ENCODE measurements at places on chromosomes 11 and 22. TPM values are rescaled to one million over a fixed set of nuclear protein-coding genes. Genes with fewer than 3 reads are reported as not detected.

DNA sequence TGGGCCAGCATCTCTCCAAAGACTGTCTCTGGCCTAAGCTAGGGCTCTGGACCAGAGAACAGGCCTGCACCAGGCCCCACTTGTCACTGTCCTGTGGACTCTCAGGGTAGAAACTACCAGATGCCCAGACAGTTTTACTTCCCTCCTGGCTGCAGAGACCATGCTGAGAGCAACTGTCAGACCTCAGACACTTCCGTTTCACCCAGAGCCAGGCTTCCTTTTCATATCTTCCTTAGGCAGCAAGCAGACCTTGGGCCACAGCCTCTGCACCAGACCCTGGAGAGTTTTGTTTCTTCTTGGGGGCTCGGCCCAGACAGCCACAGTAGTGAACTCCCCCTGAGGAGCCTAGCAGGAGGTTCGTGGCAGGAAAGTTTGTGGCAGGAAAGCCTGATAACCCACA is 12.1 kb upstream of the FCHSD2 start:
- H3K27me3 ChIP-seq, result no peaks in the 10 kb centered on the region
- H3K36me3 ChIP-seq, result no peaks in the 10 kb centered on the region
- peaks cover 93% of the 10 kb centered on the region for H3K4me1 ChIP-seq
- DNase-seq, result peak; percentile 87

Gene MYOD1
- polyA plus RNA-seq, result not detected

GRCh38 chr11:35997902-35998520 is 54.1 kb downstream of the LDLRAD3 start:
- peaks cover 5% of the 10 kb centered on the region for H3K27me3 ChIP-seq
- H3K36me3 ChIP-seq, result no peaks in the 10 kb centered on the region
- no peak for DNase-seq
- H3K27ac ChIP-seq, result no peak overlapping the region
- no peaks in the 10 kb centered on the region for H3K4me1 ChIP-seq

GRCh38 chr11:66637557-66638176 is 836 bp upstream of the RBM4 start:
- no peaks in the 10 kb centered on the region for H3K27me3 ChIP-seq
- no peak for DNase-seq
- H3K4me3 ChIP-seq, result peak overlapping the region; percentile 98
- H3K36me3 ChIP-seq, result peaks cover 18% of the 10 kb centered on the region
- H3K4me1 ChIP-seq, result peaks cover 65% of the 10 kb centered on the region
- H3K27ac ChIP-seq, result peak overlapping the region; percentile 99

- no peak for DNase-seq
- no peak overlapping the region for H3K4me3 ChIP-seq
- H3K27ac ChIP-seq, result no peak overlapping the region
- H3K27me3 ChIP-seq, result no peaks in the 10 kb centered on the region
- no peaks in the 10 kb centered on the region for H3K4me1 ChIP-seq
- H3K36me3 ChIP-seq, result no peaks in the 10 kb centered on the region
Measured at GRCh38 chr11:131977231-131977630, 606.8 kb downstream of the NTM start.

Gene MUC5AC
- polyA plus RNA-seq, result not detected

Gene TSPAN18
- 0.27 TPM for polyA plus RNA-seq

- H3K27me3 ChIP-seq, result peaks cover 5% of the 10 kb centered on the region
- DNase-seq, result no peak
- H3K36me3 ChIP-seq, result no peaks in the 10 kb centered on the region
- no peak overlapping the region for H3K27ac ChIP-seq
- no peak overlapping the region for H3K4me3 ChIP-seq
Measured at GRCh38 chr11:112761911-112762706, 199.1 kb upstream of the NCAM1 start.

DNA sequence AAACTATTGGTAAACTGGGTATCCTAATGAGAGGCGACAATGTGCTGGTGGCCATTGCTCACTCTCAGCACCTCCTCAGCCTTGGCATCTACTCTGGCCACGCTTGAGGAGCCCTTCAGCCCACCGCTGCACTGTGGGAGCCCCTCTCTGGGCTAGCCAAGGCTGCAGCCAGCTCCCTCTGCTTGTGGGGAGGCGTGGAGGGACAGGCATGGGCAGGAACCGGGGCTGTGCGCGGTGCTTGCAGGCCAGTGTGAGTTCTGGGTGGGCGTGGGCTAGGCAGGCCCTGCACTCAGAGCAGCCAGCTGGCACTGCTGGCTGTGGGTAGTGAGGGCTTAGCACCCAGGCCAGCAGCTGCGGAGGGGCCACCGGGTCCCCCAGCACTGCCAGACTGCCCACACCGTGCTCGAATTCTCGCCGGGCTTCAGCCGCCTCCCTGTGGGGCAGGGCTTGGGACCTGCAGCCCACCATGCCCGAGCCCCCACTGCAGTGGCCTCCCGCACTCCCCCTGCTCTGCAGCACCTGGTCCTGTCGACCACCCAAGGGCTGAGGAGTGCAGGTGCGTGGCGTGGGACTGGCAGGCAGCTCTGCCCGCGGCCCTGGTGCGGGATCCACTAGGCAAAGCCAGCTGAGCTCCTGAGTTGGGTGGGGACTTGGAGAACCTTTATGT is 575.9 kb upstream of the ANO3 start:
- no peaks in the 10 kb centered on the region for H3K36me3 ChIP-seq
- H3K27me3 ChIP-seq, result no peaks in the 10 kb centered on the region
- H3K4me1 ChIP-seq, result no peaks in the 10 kb centered on the region
- no peak overlapping the region for H3K4me3 ChIP-seq

GRCh38 chr11:62572431-62572830 is 1.3 kb downstream of the EEF1G start:
- no peak for DNase-seq
- H3K27ac ChIP-seq, result peak overlapping the region; percentile 97
- H3K27me3 ChIP-seq, result no peaks in the 10 kb centered on the region
- H3K36me3 ChIP-seq, result peaks cover 17% of the 10 kb centered on the region
- H3K4me1 ChIP-seq, result peaks cover 55% of the 10 kb centered on the region

Gene MUC15
- polyA plus RNA-seq, result not detected

DNA sequence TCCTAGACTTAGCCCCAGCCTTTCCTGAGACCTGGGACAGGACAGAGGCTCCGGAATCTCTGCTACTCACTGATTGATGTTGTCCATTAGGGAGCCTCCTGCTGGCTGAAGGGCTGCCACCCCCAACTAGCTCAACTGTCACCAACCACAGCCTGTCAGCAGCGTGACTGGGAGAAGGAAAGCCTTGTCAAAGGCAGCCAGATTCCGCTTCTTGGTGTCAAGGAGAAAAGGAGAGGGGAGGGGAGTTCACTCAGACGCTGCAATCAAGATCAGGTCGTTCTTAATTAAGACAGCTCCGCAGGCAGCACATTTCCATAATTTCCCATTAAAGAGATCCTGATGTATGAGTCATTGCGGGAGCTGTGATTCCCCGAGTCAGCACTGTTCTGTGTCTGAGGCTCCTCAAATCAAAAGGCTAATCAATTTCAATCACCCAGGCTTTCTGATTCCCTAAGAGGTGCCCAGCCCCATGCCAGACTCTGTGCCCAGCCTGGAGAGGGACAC is 152.8 kb upstream of the ZBED5 start:
- DNase-seq, result no peak
- H3K27ac ChIP-seq, result peak overlapping the region; percentile 65
- H3K4me1 ChIP-seq, result peaks cover 26% of the 10 kb centered on the region
- peaks cover 20% of the 10 kb centered on the region for H3K27me3 ChIP-seq
- H3K36me3 ChIP-seq, result peaks cover 2% of the 10 kb centered on the region
- H3K4me3 ChIP-seq, result peak overlapping the region; percentile 21

- H3K27ac ChIP-seq, result no peak overlapping the region
- no peak overlapping the region for H3K4me3 ChIP-seq
- H3K36me3 ChIP-seq, result no peaks in the 10 kb centered on the region
- no peaks in the 10 kb centered on the region for H3K4me1 ChIP-seq
- peaks cover 4% of the 10 kb centered on the region for H3K27me3 ChIP-seq
Measured at GRCh38 chr11:130801333-130802122, 114.8 kb downstream of the SNX19 start.

Gene PIH1D2
- not detected for polyA plus RNA-seq

DNA sequence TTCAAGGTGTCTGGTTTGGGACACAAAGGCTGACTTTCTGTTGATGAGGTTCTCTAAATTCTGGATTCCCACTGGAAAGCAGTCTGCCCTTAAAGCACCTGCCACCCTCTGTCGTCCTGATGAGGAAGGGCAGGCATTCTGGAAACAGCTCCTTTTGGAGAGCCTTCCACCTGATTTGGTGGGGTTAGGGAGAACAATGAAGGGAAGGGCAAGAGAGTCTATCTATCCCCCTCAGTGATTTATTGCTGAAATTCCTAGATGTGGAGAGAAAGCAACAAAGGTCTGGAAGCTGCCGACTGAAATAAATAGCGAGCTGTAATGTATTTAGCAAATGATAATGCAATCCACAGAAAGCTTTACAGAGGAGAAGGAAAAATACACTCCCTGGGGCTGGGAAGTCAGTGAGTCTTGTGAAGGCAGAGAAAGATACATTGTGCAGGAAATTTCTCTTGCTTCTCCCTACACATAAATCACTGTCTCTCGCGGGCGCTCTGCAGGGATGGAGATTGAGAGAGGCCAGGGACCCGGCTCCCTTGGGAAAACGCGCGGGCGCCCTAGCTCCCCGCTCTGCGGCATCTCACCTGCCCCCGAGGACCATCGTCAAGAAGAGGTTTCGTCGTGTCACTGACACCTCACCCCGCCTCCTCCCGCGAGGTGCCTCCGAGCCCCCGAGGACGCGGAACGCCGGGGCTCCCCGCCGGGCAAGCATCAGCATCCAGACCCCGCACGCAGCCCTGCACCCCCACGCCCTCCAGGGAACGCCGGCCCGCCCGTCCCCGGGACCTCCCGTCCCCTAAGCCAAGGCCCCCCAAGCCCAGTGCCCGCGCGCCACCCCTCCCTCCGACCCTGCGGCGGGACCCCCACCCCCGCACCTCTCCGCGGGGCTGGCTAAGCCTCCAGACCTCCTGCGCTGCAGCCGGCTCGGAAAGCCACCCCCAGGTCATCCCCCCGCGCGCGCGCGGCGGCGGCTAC is 673 bp downstream of the CDON start:
- peak; percentile 1 for DNase-seq
- peaks cover 53% of the 10 kb centered on the region for H3K27me3 ChIP-seq
- H3K4me3 ChIP-seq, result peak overlapping the region; percentile 89
- no peaks in the 10 kb centered on the region for H3K36me3 ChIP-seq
- no peak overlapping the region for H3K27ac ChIP-seq

GRCh38 chr22:44869196-44869595 is 116.8 kb downstream of the ARHGAP8 start:
- DNase-seq, result no peak
- H3K36me3 ChIP-seq, result peaks cover 7% of the 10 kb centered on the region

DNA sequence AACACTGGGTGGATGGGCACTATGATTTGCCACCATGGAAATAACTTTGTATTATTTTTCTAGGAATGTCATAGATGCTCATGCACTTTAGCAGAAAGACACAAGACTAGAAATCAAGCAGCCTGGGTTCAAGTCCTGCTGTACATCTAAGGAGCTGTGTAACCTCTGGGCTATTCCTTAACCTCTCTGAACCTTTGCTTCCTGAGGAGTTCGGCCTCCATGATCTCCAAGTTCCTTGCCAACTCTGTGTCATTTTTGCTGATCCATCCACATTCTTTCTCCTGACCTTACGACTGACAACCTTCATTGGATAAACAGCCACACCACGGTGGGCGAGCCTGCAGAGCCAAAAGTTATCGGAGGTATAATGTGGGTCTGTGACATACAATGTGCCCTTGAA is 24.1 kb downstream of the ETS1 start:
- no peaks in the 10 kb centered on the region for H3K36me3 ChIP-seq
- H3K27me3 ChIP-seq, result no peaks in the 10 kb centered on the region
- H3K27ac ChIP-seq, result peak overlapping the region; percentile 90
- peaks cover 70% of the 10 kb centered on the region for H3K4me1 ChIP-seq

DNA sequence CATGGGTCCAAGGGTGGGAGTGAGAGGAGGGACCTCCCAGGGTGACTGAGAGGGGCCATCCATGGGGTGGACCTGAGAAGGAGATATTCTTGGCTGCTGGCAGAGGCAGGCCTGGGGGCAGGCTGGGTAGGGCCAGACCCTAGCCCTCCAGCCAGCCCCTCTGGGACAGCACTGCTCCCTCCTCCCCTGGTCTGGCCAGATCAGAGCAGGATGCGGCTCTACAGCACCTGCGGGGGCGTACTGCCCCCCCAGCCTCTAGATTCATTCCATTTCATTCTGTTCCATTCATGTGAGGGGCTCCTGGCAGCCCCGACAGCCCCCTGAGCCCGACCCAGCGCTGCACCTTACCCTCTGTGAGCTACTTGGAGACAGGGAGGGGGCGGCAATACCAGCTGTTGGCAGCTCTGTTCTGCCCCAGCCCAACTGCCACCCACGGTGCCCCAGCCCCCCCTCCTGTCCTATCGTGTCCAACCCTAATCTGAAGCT is 34.3 kb upstream of the MYRF start:
- no peaks in the 10 kb centered on the region for H3K4me1 ChIP-seq
- H3K27me3 ChIP-seq, result no peaks in the 10 kb centered on the region
- DNase-seq, result no peak
- no peak overlapping the region for H3K4me3 ChIP-seq
- H3K36me3 ChIP-seq, result no peaks in the 10 kb centered on the region

- H3K27ac ChIP-seq, result no peak overlapping the region
- H3K27me3 ChIP-seq, result peaks cover 8% of the 10 kb centered on the region
- DNase-seq, result no peak
- no peak overlapping the region for H3K4me3 ChIP-seq
- H3K4me1 ChIP-seq, result no peaks in the 10 kb centered on the region
Measured at GRCh38 chr11:110990311-110990710, 255.2 kb upstream of the POU2AF2 start.

DNA sequence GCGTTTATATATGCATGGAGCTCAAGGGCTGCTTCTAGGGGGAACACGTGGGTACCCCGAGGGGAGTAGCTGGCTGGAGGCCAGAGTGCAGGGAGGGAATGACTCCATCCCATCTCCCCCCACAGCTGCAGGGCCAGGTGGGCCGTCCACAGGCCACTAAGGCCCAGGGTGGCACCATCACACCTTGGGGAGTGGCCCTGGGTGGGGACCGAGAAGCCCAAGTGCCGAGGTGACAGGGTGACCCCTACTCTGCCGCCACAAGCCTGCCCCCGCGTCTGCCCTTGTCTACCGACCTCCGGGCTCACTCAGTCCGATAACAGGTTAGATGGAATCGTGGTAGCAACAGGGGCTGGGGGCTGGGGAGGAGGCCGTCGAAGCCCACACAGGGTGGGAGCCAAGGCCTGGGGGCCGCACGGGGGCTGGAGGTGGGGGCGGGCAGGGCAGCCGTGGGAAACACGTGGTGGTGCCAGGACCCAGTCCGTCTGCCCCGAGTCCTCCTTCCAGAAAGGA is 125.7 kb downstream of the KCNQ1OT1 start:
- no peaks in the 10 kb centered on the region for H3K27me3 ChIP-seq
- no peaks in the 10 kb centered on the region for H3K4me1 ChIP-seq
- no peak overlapping the region for H3K4me3 ChIP-seq
- H3K27ac ChIP-seq, result no peak overlapping the region
- no peaks in the 10 kb centered on the region for H3K36me3 ChIP-seq
- DNase-seq, result no peak

Gene APIP
- polyA plus RNA-seq, result 74.8 TPM

Gene CRYBA4
- not detected for polyA plus RNA-seq

DNA sequence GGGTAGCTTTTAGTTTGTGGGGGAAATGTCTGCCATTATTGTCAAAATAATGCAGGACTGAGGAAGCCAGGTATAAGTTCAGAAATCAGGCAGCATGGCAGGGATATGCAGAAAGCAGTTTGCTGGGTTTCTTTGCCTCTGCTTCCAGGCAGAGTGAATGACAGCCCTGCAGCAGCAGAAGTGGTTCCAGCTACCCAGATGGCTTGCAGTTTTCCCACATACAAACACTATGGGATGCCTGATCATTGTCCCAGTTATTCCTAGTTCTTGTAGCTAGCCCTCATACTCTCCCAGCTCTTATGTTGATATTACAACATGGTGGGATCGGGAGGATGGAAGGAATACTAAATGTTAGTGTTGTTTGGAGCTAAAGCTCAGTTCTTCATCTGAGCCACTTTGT is 2.8 kb upstream of the DIXDC1 start:
- H3K27ac ChIP-seq, result no peak overlapping the region
- peaks cover 21% of the 10 kb centered on the region for H3K27me3 ChIP-seq
- H3K36me3 ChIP-seq, result no peaks in the 10 kb centered on the region
- no peak for DNase-seq
- H3K4me1 ChIP-seq, result peaks cover 34% of the 10 kb centered on the region
- no peak overlapping the region for H3K4me3 ChIP-seq

Gene NTM
- polyA plus RNA-seq, result not detected

Data from naive B cell (primary cell).